ENCODE measurements at places on chromosomes 11 and 22. TPM values are rescaled to one million over a fixed set of nuclear protein-coding genes. Genes with fewer than 3 reads are reported as not detected.

DNA sequence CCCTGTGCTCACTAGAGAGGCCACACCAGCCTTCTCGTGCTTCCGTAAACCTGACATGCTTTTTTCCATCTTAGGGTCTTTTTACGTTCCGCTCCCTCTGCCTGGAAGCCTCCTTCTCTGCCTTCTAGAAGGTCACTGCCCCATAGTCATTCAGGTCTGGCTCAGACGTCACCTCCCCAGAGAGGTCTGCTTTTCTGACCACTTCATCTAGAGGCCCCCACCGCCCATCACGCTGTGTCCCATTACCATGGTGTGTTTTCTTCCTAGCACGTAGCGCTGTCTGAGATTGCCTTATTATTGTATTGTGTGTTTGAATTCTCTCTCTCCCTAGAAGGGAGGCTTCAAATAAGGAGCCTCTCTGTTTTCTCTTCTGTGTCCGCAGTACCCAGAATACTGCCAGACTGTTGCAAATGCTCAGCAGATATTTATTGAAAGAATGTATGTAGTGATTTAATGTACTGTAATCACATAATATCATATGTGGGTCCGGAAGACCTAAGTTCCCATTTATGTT is 10.0 kb downstream of the TAB1 start:
- no peak for DNase-seq

DNA sequence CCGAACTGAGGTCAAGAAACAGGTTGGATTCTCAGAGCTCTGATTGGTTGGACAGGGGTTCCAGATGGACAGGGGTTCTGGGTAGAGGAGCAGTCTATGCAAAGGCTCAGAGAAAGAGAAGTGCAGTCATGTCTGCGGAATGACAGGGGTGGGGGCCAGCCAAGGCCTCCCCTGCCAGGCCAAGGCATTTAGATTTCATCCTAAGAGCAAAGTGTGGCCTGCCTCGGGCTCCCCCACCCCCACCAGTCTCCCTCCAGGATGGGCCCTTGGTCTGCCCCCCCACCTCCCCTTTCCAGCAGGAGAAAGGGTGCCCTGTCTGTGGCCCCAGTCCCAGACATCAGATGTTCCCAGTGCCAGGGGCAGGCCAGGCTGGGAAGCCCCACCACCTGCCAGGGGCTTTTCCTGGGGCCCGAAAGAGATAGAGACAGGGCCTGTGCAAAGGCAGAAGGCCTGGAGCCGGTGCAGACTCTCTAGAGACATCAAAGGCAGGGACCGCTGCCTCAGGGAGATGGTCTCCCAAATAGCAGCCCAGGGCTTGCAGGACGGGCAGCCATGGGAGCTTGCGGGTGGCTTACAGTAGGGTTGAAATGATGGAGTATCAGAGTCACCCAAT is 9.4 kb downstream of the SUSD2 start:
- DNase-seq = no peak

DNA sequence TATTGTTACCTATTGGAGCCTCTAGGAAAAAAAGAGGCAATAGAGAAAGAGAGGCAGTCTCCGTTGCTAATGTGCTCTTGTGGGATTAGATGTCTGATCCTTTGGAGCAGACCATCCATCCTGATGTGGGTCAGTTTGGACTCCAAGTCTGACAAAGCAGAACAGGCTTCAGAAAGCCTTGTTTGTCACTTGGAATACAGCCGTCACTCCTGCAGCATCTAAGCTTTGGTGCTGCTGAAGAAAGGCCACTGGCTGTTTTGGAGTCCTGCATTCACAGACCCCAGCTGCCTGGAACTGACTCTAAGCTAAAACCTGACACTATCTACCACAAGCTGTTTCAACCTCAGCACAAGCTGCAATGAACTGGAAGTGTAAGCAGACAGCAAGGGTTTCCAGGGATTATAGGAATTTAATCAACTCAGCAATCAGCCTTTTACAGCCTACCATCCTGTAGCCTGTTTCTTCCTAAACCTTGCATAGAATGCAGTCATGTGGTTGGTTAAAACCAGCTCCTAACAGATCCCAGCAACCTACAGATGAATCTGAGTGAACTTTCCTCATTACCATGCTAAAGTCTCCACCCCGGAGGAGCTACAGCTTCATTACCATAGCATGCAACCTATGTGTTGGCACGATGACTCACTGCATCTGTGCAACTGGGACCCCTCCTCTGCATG is 3.7 kb upstream of the PLAAT4 start:
- DNase-seq = no peak

DNA sequence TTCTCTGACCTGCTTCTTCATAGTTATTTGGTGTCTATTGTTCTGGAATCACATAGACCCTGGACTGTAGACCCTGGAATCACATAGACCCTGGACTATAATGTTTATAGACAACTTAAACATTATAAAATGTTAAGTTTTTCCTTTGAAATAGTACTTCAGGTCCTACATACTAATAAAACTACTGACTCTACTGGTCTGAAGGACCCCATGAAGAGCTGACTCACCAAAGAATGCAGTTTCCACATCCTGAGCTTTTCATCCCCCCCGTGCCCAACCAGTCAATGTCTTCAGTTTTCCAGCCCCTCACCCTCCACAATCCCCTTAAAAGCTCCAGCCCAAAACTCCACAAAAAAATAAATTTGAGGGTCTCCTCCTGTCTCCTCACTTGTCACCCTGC is 6.6 kb upstream of the PLEKHA7 start:
- no peak for DNase-seq

DNA sequence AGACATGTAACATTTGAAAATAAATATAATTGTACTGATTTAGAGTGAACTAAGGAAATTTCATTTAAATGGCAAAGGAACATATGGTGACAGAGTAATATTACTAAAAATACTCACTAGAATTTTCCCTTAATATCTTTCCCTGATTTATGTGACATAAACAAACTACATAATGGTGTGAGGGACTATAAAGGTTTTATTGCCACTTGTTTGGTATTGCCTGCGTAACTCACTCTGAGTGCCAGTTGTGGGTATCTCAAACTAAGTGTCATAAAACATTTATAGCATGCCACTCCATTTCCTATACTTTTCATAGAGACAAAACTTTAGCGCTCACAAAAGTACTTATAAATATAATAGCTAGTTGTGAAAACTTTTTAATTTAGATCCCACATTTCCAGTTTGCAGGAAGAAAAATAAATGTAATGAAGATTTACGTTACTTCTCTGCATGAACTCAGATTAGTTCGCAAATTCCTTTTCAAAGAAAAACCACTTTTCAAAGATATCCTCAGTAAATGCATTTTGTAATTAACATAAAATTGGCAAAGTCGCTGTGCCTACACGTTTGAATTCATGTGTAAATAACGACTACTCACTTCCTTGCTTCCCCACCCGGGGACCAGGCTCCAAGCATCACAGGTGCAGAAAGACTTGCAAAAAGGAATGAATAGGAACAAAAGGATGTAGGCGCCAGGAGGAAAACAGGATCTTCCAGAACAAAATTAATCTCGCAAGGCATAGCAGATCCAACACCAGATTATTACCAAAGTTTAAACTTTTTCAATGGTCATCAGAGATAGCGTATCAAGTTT is 1.6 kb upstream of the QSER1 start:
- no peak for DNase-seq

DNA sequence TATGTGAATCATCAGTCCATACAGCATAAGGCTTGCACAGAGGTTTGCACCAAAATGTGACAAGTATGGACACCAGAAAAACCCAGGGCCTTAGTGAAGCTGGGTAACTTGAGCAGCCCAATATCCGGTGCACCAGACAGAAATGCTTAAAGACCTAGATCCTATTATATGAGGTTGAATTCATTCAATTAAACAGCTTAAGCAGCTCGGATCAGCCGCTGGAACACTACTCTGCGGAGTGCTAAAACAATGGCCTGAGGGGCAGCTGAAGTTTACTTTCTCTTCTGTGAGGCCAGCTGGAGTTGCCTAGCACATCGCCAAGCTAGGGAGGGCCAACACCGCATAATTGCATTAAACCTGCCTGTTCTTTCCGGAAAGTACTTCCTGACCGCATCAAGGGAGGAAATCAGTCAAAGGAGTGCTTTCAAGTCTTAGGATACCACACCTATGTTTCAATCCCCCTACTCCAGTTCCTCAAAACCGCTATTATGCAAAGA is 17.0 kb upstream of the FAM181B start:
- DNase-seq = no peak

GRCh38 chr11:70854901-70855556 is 397.3 kb downstream of the SHANK2 start:
- no peak for DNase-seq

The OR52M1 gene
- total RNA-seq = not detected

The LRRC32 gene
- 44.3 TPM for total RNA-seq

Data from esophagus muscularis mucosa (tissue), 4 donors.